ENCODE measurements at places on chromosomes 4 and X. TPM values are rescaled to one million over a fixed set of nuclear protein-coding genes. Genes with fewer than 3 reads are reported as not detected.

DNA sequence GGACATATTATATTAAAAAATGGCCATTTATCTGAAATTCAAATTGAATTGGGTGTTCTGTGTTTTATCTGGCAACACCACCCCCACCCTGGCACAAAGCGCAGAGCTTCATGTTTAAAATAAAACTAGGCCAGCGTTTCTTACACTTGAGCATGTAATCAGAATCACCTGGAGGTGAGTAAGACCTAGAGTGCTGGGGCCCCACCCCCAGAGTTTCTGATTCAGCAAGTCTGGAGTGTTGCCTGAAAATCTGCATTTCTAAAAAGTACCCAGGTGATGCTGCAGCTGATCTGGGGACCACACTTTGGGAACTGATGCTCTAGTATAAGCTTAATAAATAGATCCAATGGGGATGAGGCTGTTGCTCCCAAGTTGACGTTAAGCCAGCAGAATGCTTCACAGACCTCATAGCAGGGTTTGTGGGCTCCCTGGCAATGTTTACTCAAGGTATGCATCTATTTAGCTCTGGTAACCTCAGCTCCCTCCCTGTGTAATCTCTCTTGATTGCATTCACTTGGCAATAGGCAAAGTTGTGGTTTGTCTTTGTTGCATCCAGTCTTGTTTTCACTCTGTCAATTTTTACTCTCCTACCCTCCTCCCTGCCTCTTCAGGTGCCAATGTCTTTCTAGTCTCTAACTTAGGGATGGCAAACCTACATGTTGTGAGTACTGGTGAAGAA, 99.8 kb upstream of the TEX13D start:
- no peak overlapping the region for H3K4me3 ChIP-seq
- no peaks in the 10 kb centered on the region for H3K27me3 ChIP-seq
- no peak for DNase-seq
- no peaks in the 10 kb centered on the region for H3K36me3 ChIP-seq

DNA sequence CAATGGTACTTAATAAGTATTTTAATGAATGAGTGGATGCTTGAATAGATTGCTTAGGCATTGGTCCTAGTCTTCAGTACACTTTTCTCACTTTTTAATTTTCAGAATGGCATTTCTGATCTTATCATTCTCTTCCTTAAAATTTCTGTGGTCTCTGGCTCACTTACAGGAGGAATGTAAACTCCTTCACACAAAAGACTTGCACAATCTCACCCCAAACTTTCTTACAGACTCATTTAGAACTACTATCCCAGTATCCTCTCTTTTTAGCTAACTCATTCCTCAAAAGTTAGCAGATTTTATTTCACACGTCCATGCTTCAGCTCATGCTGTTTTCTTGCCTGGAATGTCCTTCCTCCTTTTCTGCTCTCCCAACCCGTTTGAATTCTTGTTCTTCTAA, 350.1 kb downstream of the GRXCR1 start:
- H3K27me3 ChIP-seq: no peaks in the 10 kb centered on the region
- H3K36me3 ChIP-seq: no peaks in the 10 kb centered on the region
- H3K4me3 ChIP-seq: no peak overlapping the region
- H3K27ac ChIP-seq: no peak overlapping the region
- no peaks in the 10 kb centered on the region for H3K4me1 ChIP-seq

GRCh38 chr4:185535612-185536410, 504 bp upstream of the PDLIM3 start:
- no peaks in the 10 kb centered on the region for H3K36me3 ChIP-seq

DNA sequence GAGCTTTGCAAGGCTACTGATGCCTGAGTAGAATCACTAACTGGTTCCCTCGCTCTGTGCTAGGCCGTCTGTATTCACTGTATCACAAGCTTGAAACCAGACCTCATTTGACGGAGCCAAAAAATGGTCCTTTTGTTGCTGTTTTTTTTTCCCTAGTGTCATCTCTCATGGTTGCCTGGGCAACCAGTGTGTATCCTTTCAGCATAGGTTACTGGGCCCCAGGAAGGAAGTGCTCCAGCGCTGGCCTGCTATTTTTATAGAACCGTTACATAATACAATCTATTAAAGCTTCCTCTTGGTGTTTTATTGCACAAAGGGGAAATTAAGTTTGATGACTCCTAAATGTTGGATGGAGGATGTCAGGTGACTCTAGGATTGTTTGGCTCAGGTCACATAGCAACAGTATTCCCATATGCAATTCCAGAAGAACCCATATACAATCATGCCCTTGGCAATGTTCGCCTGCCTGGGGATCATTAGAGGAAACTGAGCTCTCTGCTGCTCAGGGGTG, 220.4 kb downstream of the SPRY1 start:
- H3K4me3 ChIP-seq: no peak overlapping the region
- peak overlapping the region; percentile 10 for H3K27ac ChIP-seq
- no peak for DNase-seq
- H3K4me1 ChIP-seq: no peaks in the 10 kb centered on the region
- no peaks in the 10 kb centered on the region for H3K36me3 ChIP-seq

DNA sequence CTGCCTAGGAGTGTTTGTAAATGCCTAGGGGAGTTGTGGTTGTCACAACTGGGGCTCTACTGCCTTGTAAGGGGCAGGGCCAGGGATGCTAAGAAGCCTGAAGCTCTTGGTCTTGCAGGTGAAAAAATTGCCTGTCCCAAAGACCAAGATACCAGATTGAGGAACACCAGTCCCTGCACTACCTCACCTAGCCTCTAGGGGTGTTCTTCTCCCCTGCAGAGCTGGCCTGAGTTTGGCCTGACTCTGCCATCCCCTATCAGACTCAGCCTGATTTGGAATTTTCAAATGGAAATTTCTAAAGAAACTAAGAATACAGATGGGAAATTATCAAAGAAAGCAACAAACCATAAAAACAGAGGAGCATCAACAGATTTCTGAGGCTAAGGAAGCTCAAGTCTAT, 90.4 kb downstream of the ZC4H2 start:
- H3K36me3 ChIP-seq: no peaks in the 10 kb centered on the region
- H3K27me3 ChIP-seq: no peaks in the 10 kb centered on the region
- no peaks in the 10 kb centered on the region for H3K4me1 ChIP-seq

DNA sequence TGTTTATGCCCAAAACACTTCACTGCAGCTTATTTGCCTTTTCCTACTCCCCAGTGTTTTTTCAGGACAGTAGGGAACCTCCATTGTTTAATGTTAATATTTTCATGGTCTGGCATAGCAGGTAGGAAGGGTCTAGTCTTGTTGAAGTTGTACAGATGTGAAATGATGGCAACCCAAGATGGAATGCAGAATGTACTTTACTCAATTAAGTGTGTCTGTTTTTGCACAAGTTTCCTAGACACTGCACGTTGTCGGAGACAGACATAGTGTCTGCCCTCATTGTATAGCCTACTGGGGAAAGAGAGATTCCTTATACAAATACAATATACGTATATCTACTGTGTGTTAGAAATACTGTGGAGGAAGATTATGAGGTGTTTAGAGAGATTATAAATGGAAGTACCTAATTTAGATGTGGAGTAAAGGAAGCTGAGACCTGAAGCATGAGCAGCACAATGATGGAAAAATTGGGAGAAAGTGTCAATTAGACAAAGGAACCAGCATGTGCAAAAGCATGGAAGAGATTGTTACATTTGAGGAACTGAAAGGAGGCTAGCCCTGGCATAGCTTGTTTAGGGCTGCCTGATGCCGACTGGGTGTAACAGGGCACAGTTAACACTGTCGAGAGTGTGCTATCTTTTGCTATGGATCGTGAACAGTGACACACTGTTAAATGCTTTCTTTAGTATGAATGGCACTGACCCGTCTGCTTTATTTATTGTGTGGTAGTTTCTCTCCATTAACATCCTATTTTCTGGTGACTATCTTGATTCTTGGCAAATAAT, 18.4 kb downstream of the CPEB2 start:
- H3K27ac ChIP-seq: peak overlapping the region; percentile 43
- H3K4me3 ChIP-seq: no peak overlapping the region
- no peaks in the 10 kb centered on the region for H3K4me1 ChIP-seq
- DNase-seq: no peak
- no peaks in the 10 kb centered on the region for H3K36me3 ChIP-seq

The ETFDH gene
- 23.8 TPM for total RNA-seq

The BMPR1B gene
- 13.9 TPM for total RNA-seq

- H3K4me1 ChIP-seq: no peaks in the 10 kb centered on the region
- H3K27ac ChIP-seq: no peak overlapping the region
- H3K36me3 ChIP-seq: no peaks in the 10 kb centered on the region
- H3K4me3 ChIP-seq: no peak overlapping the region
- no peak for DNase-seq
Observed at GRCh38 chr4:81736324-81736723, 264.6 kb upstream of the RASGEF1B start.

The ELF4 gene
- 14.5 TPM for total RNA-seq

The GLOD5 gene
- not detected for total RNA-seq

The GAB1 gene
- 98.0 TPM for total RNA-seq

The DSPP gene
- not detected for total RNA-seq

GRCh38 chr4:110007217-110007616, 94.5 kb downstream of the EGF start:
- no peaks in the 10 kb centered on the region for H3K4me1 ChIP-seq
- no peak overlapping the region for H3K27ac ChIP-seq
- no peak for DNase-seq

The ETDC gene
- total RNA-seq: not detected

The P2RY10 gene
- 0.75 TPM for total RNA-seq

The CT45A2 gene
- total RNA-seq: not detected

The EDA2R gene
- 6.2 TPM for total RNA-seq

GRCh38 chr4:23438764-23439163, 451.1 kb downstream of the PPARGC1A start:
- no peaks in the 10 kb centered on the region for H3K36me3 ChIP-seq
- no peak for DNase-seq
- H3K27me3 ChIP-seq: no peaks in the 10 kb centered on the region
- no peak overlapping the region for H3K4me3 ChIP-seq

Data from aorta (tissue), 5 donors.